Posterior cingulate gyrus (tissue), 11 donors: ENCODE measurements at places on chromosomes 11 and 22.
A peak's percentile ranks its signal among the peaks of the same experiment; 100 is the strongest.

DNA sequence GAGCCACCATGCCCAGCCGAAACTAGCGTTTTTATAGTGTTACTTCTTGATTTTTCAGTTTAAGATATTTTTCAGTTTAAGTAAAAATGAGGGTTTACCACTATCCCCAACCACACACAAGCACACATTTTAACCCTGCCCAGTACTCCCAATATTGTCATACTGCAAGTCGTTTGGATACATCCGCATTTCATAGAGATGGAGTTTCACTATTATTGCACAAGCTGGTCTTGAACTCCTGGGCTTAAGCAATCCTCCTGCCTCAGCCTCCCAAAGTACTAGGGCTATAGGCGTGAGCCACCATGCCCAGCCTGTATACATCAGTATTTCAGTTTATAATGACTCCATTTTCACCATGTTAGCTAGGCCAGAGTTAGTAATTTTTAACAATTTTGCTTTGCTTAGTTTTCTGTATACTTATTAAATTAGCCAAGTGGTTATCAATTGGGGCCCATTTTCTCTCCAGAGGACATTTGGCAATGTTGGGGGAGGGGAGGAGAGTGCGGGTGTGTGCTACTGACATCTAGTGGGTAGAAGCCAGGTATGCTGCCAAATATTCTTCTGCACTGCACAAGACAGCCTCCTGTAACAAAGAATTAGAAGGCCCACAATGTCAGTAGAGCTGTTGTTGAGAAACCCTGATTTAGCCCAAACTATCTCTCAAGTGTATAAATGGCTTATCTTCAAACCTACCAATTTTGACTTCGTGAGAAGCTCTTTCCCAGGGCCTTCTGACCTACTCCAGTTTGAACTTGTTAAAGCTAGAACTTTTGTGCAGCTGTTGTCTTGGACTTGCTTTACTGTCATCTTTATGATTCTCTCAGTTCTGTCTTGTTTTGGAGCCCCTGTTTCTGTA lies 7.3 kb downstream of the USP47 start:
- DNase-seq, result peak; percentile 42

DNA sequence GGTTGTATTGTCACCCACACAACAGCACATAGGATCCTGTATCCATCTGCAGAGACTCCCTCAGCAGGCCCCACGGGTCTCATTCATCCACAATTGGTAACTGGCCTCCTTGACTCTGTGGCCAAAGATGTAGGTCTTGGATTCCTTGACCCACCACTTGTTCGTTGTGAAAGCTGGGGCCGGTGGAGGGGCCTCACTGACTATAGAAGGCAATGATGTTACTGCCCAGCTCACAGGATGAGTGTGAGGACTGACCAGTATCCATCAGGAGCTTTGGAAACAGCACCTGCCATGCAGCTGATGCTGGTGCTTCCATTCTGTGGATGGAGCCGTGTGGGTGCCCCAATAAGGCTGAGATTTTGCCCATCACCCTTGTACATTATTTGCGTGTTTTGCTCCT lies 615.7 kb downstream of the BRD1 start:
- no peak for DNase-seq

DNA sequence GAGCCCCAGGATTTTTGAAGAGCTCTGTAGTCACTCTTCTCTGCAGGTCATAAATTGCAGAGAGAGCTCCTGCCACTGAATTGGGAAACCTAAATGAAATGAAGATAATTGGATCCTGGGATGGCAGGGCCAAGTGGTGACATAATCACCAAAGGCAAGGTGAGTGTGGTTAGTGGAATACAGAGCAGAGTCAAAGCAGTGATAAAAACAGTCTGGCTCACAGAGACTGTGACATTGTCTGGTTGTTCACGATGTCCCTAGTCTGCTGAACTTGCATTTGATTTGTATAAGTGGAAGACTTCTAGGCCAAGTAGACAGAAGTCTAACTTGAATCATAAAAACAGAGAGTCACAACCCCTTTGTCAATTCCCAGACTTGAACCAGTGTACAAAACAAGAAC lies 26.8 kb upstream of the SPATA19 start:
- no peak for DNase-seq

DNA sequence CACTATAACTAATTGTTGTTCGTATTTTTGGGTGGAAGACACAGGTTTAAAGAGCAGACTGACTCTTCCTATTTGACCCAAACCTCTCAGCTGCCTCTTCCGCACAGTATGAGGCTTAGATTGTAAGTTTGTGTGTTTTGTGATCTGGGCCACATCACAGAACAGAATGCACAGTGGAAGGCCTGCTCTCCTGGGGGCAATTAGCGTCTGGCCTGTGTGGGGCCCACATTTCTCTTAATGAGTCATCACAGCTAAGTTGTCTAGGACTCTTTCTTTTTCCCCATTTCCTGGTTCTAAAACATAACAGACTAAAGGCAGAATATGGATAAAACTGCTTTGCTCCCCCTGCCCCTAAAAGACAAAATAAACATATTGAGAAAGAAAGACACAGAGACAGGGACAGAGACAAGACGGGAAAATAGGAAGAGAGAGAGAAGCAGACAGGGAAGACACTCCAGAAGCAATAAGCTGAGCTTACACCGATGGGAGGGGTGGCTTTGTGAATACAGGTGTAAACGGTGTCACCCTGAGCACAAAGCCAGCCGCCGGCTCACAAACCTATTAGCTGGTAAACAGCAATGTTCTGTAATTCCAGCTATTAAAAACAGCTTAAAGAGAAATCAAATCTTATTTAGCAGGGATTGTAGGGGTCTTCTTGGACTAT lies 127.4 kb upstream of the OPCML start:
- DNase-seq, result no peak
